Natural killer cell (primary cell): ENCODE measurements at places on chromosomes 11 and 22.
A peak's percentile ranks its signal among the peaks of the same experiment; 100 is the strongest.

DNA sequence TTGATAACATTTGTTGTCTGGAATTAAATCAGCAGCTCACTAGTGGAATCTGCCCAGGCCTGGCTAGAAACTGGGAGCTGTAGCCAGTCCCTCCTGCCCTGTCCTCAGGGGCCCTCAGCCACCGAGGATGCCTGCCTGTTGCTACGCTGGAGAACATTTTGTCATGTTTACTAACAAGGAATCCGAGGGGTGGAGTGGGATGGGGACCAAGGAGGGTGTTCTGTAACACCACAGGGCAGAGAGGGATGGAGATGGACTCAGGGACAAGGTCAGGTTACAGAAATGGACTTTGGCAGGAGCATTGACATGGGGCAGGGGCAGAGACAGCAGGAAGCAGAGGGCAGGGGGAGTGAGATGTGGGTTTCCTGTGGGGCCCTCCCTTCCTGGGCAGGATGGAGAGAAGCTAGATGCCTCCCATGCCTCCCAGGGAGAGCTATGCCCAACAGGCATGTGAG is 45.8 kb upstream of the AMPD3 start:
- no peak overlapping the region for H3K4me3 ChIP-seq
- no peaks in the 10 kb centered on the region for H3K36me3 ChIP-seq
- DNase-seq, result no peak
- no peak overlapping the region for H3K27ac ChIP-seq
- H3K27me3 ChIP-seq, result no peaks in the 10 kb centered on the region

- no peak overlapping the region for H3K27ac ChIP-seq
- H3K4me3 ChIP-seq, result no peak overlapping the region
- no peaks in the 10 kb centered on the region for H3K4me1 ChIP-seq
- H3K36me3 ChIP-seq, result no peaks in the 10 kb centered on the region
- no peaks in the 10 kb centered on the region for H3K27me3 ChIP-seq
- no peak for DNase-seq
Measured at GRCh38 chr11:16195651-16196050, 160.7 kb downstream of the SOX6 start.

DNA sequence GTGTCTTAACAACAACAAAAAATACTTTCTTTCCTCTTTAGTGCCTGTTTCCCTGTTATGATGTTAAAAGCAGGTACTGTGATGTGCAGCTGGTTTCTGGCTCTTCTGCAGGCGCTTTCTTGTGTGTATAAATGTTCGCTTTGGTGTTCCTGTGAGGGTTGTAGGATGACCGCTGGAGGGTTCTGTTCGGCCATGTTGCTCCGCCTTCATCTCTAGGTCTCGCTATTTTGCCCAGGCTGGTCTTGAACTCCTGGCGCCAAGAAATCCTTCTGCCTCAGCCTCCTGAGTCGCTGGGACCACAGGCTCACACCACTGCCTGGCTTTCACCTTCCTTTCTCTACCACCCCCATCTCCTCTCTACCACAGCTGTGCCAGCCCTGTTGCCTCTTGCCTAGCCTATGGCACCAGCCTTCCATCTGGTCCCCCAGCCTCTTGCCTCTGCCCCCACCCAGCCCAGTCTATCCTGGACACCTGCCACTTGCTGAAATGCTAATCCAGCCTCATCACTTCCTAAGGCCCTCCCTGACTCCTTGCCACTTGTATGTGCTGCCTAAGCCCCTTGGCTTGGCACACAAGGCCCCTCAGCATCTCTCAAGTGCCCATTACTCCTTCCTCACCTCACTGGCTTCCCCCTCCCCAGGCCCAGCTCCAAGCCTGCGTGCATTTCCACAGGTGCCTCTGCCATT is 5.5 kb downstream of the LRRC74B start:
- no peak for DNase-seq
- H3K27me3 ChIP-seq, result no peaks in the 10 kb centered on the region
- H3K27ac ChIP-seq, result no peak overlapping the region
- no peaks in the 10 kb centered on the region for H3K36me3 ChIP-seq
- H3K4me3 ChIP-seq, result no peak overlapping the region
- H3K4me1 ChIP-seq, result peaks cover 9% of the 10 kb centered on the region

DNA sequence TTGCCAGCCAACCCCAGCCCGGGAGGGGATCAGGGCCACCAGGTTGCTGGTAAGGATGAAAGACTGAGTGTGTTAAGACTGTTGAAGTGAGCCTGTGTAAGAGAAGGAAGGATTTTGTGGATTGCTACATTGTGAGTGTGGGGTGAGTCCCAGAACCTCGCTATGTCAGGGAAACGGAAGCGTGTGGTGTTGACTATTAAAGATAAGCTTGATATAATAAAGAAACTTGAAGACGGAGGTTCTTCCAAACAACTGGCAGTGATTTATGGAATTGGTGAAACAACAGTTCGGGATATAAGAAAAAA is 627 bp downstream of the JRKL start:
- H3K4me3 ChIP-seq, result peak overlapping the region; percentile 82
- H3K4me1 ChIP-seq, result peaks cover 8% of the 10 kb centered on the region
